ENCODE measurements at places on chromosomes 5 and 9.

- DNase-seq = no peak
Measured at GRCh38 chr5:74082512-74083055, 456.6 kb downstream of the ARHGEF28 start.

DNA sequence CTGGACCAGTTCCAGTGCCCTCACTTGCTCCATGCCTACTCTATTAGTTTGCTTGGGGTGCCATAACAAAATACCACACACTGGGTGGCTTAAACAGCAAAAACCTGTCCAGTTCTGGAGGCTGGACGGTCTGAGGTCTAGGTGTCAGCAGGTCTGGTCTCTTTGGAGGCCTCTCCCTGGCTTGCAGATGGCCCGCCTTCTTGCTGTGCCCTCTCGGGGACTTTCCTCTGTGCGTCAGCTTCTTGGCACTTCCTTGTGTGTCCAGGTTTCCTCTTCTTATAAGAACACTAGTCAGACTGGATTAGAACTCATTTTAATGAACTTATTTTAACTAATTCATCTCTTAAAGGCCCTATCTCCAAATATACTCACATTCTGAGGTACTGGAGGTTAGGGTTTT, 97.2 kb downstream of the CARTPT start:
- DNase-seq = no peak

- DNase-seq = no peak
Measured at GRCh38 chr5:83865579-83865978, 144.9 kb upstream of the HAPLN1 start.

- DNase-seq = no peak
Measured at GRCh38 chr5:2917524-2917923, 166.0 kb upstream of the IRX2 start.

- no peak for DNase-seq
Measured at GRCh38 chr9:27925815-27926214, 352.5 kb upstream of the C9orf72 start.

DNA sequence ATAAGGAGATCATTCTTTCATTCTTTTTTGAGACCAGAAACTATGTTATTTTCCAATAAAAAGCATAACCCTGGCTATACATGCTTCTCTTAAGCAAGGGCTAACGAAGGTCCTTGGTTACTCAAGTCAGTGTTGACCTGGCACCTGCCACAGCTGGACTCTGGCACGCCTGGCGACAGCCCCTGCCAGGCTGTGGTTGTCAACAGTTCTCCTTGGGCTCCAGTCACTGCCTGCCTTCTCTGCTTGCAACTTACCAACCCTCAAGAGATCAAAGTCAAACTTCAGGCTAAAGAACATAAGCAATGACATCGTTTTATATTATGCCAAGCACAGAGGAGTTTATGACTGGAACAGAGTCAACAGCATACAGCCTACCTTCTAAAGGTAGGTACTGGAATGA, 61.4 kb upstream of the TBC1D9B start:
- DNase-seq = no peak

DNA sequence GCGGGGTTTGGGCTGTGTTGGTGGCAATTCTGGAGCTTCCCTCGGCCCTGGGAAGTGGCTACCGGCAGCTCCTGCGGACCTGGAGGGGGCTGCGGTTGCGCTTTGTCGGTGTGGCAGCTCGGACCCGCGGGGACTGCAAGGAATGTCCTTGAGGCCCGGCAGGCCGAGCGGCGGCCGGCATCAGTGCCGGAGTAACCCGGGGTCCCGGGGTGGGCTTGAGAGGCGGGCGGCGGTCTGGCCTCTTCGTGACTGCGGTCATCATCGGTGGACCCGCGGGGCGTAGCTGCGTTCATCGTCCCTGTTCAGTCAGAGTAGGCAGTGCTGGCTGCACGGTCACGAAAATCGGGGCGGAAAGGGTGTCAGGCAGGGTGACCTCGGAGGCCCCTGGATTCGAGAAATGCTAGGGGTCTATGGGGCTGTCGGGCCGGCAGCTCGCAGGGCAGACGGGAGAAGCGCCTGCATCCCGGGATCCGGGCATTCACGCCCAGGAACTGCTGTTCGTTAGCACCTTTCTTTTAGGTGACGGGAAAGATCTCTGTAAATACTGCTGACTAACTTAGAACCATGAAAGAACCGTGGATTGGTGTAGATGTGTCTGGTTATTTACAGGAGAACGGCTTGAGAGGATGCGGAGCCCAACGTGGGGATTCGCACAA, 474 bp downstream of the HMGCR start:
- no peak for DNase-seq
